Fibroblast of the conjunctiva (primary cell): ENCODE measurements at places on chromosomes 6 and 20.

GRCh38 chr6:138590796-138591709 lies 91.8 kb upstream of the NHSL1 start:
- peak; percentile 63 for DNase-seq

- DNase-seq, result no peak
Observed at GRCh38 chr6:89144354-89144906, 1.4 kb upstream of the PM20D2 start.

- DNase-seq, result peak; percentile 2
Observed at GRCh38 chr6:3026791-3027626, 27.3 kb downstream of the NQO2 start.

DNA sequence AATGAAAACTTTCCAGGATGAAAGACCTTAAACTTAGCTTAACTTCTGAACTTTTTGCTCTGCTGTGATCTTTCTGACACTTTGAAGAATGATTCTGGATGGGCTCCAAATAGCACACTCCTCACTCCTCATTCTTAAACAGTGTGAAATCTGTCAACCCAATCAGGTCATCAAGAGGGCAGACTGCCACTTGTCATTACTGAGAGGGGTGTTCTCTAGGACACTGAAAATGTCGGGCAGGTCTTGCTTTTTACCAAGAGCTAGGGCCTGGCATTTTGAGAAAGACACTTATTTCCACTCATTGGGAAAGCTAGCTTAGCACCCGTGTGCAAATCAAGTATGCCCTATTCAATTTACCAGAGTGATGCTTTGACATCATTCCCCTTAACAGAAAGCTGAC lies 122.2 kb downstream of the MTFR2 start:
- DNase-seq, result no peak

GRCh38 chr6:168599769-168600330 lies 158.9 kb downstream of the SMOC2 start:
- no peak for DNase-seq

GRCh38 chr6:40444811-40445210 lies 142.4 kb downstream of the LRFN2 start:
- no peak for DNase-seq
